ENCODE measurements at places on chromosomes 5 and 9. TPM values are rescaled to one million over a fixed set of nuclear protein-coding genes. Genes with fewer than 3 reads are reported as not detected.

- no peak for DNase-seq
Observed at GRCh38 chr9:2324742-2325141, 296.8 kb upstream of the VLDLR start.

DAB2 gene
- total RNA-seq = 87.9 TPM

ZNF462 gene
- 25.3 TPM for total RNA-seq

FAM240B gene
- total RNA-seq = not detected

TMEM232 gene
- total RNA-seq = 4.6 TPM

- DNase-seq = no peak
Observed at GRCh38 chr5:125720348-125720685, 702.9 kb upstream of the GRAMD2B start.

GRCh38 chr5:1794901-1795290 lies 4.7 kb downstream of the MRPL36 start:
- DNase-seq = no peak

ZFAND5 gene
- 134 TPM for total RNA-seq

- DNase-seq = no peak
Observed at GRCh38 chr5:127898551-127899213, 184.9 kb upstream of the SLC12A2 start.

TSLP gene
- 7.0 TPM for total RNA-seq

MOB3B gene
- 5.8 TPM for total RNA-seq

- no peak for DNase-seq
Observed at GRCh38 chr5:523441-524222, 617 bp downstream of the SLC9A3 start.

DNA sequence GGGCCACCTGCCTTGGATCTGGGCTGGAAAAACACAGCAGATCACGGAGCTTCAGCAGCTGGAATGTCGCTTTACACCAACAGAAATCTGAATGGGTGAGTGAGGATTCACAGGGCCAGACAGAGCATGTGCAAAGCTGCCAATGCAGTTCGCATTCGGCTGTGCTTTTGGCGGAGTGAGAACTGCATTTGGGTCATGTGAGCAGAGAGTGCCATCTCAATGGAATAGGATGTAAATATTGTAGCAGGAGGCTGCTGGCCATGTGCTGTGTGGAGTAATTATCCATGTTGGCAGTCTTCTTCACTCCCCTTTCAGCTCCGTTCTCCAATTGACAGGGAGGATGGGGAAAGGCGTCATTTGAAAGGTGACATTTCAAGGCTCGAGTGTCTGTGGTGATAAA lies at the start of gene ANKRD55:
TSS of gene ANKRD55 (minus strand) at position 101 of the 400 bp plus-strand sequence. CDS start 417 bp downstream, outside the sequence.
- peak; percentile 75 for DNase-seq

DNA sequence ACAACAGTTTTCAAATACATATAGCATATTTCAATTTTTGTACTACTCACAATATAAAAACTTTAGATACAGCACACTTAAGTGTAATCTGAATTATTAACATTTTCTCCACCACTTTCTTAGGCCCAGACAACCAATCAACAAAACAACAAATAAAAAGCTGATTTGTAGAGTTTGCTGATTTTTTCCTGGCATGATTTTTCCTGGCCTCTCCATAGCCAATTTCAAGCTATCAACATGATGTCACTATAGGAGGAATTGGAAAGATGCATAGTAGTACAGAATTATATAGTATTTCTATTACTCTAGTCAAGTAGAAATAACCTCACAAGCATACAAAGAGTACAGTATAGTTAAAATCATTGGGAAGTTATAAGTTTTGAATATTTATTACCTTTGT lies 35.1 kb upstream of the ADAMTS19 start:
- DNase-seq = no peak

- DNase-seq = peak; percentile 92
Observed at GRCh38 chr5:15501091-15501791, 1.3 kb downstream of the FBXL7 start.

PITX1 gene
- total RNA-seq = 17.3 TPM

DNA sequence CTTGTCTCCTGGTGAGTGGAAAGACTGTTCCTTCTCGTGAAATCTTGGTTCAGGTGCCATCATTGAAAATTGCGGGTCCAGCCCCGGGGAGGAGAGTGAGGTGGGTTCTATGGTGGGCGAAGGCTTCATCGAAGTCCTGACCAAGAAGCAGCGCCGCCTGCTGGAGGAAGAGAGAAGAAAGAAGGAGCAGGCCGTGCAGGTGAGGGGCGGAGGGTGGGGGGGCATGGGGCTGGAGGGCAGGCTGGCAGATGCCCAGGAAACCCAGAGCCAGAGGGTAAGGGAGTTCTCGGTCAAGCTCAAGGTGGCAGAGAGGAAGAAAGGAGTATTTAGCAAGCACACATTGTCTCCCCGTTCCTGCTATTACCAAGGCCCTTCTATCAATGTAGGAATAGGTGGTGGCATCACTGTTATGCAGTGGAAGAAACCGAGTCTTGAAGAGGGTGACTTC lies 24.3 kb upstream of the POMT1 start:
- peak; percentile 17 for DNase-seq

GRCh38 chr9:34382054-34382453 lies 5.4 kb upstream of the MYORG start:
- no peak for DNase-seq

DBH gene
- 0.72 TPM for total RNA-seq

DNA sequence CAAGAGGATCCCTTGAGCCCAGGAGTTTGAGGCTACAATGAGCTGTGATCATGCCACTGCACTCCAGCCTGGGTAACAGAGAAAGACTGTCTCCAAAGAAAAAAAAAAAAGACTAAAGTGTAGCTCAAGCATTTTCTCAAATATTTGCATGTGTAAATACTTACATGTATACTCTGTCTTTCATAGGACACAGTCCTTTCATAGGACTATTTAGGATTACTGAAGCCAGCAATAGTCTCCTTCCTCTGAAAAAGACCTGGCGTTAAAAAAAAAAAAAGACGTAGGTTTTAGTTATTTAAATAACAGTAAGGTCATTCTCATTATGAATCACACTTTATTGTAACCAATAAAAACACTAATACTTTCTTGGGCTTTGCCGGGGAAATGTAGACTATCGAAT lies 29.9 kb downstream of the HSDL2 start:
- no peak for DNase-seq

DNA sequence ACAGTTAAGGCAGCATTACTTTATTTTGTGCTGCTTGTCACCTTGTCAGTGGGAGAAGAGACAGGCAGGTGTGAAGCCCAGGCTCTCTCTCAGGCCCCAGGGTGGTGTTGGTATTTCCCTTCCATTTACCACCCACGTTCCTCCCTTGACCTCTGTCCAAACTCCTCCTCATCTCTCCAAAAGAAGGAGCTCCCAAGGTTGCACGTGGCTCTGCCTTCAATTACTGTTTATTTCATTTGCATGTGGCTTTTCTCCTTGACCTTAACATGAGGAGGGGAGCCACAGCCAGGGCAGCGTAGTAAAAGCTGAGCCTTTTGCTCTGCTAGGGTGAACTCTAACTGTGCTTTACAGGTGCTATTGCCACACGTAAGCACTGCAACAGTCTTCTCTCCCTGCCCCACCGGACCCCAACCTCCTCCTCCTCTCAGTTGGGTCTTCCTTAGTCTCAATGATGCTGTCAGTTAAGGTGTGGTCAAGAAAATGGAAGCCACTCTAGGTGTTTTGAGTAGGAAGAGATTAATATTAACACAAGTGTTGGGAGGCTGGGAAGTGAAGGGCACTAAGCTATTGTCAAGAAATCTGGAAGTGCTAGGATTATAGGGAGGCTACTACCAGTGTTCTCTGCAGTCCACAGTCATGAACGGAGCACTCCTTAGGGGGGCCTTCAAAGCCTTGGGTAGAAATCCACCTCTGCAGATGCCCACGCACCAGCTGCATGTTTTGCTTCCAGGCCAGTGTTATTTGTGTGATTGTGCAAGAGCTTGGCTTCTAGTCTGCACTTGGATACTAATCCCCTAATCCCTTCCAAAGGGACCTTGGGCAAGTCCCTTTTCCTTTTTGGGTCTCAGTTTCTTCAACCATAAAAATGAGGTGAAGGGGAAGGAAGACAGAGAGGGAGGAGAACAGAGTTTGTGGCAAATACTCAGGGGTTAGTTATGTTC lies 3.9 kb upstream of the ALDH1B1 start:
- DNase-seq = peak; percentile 73

DNA sequence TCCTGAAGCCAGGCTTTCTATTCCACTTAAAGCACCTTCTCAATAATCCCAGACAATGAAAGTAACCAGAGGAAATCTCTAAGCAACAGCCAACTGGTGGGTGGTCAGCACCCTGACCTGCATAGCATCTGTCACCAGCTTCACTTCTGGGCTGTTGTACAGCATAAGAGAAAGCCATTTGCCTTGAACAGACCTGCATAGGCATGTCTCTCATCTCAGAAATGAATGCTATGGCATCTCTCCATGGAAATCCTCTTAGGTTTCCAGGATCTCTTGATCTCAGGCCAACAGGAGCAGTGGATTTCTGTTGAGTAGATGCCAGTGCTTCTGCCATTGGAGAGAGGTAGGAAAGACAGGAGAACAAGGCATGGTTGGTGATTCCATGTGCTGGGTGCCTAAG lies 213.6 kb downstream of the GRIA1 start:
- no peak for DNase-seq
